Immature natural killer cell (primary cell): ENCODE measurements at places on chromosomes 2 and 18. TPM values are rescaled to one million over a fixed set of nuclear protein-coding genes. Genes with fewer than 3 reads are reported as not detected.

DNA sequence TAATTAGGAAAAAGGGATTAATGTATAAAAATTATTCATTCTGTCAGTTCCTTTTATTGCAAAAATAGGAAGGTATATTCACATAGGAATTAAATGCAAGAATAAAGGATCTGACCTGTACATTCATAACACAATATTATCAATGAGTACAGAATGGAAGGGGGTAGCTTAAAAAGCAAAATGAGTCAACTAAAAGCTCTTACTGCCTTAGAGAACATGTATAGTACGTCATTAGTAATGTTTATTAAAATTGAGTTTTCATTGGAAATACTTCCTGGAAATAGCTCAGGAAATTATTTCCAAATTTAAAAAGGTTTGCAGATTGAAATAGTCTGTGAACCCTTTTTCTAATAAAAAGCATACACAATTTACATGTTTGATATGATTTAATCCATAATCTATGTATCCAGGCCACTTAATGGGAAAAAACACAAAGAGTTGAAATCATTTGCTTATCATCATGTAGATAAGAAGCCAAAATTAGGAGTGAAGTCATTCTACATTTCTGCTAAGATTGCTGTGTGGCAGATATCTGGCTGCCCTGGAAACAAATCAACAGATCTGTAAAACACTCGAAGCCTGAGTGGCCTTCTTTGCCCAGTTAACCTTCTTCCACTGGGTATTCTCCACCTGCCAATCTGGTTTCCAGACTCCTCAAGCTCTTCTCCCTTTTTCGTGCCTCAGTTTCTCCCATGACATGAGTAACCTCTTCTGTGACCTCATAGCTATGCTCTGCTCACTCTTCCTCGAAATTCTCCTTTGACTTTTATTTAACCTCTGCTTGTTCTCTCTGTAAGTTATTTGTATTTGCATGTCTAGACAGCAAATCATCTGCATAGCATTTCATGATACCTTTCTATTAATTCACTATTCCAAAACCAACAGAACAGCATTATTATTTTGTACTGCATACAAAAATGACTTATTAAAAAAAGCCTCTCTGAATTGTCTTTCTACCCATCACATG, 181.2 kb upstream of the REV1 start:
- H3K27me3 ChIP-seq: no peaks in the 10 kb centered on the region
- peaks cover under 1% of the 10 kb centered on the region for H3K36me3 ChIP-seq
- no peak overlapping the region for H3K27ac ChIP-seq
- H3K4me3 ChIP-seq: no peak overlapping the region
- H3K4me1 ChIP-seq: no peaks in the 10 kb centered on the region

GRCh38 chr2:74374509-74375205, 5.5 kb downstream of the DCTN1 start:
- no peak for DNase-seq
- no peak overlapping the region for H3K4me3 ChIP-seq

DNA sequence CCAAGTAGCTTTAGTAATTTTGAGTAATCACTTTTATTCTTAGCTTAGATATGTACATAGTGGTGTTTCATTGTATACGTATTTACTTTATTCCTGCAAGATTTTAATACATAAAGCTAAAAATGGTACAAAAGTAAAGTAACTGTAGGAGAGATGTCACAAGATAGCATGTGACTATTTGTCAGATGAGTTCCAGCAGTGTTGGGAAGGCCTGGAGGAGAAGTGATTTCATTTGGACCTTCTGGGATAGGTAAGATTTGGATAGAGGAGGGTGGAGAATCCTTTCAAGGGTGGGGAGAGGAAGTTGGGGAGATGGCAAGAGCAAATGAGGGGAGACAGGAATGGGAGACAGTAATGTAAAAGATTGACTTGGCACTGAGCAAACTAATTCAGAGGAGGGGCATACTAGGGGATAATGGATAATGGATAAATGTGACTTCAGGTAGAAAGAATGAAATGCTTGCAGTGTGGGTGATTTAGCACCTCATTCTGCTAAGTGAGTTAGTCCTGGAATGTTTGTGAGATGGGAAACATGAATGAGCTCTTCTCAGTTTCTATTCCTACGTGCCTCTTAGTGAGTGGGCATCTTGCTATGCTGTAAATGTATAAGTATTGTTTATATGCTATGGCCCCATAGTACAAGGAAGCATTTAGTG, 10.5 kb downstream of the WDR43 start:
- no peak for DNase-seq
- H3K27me3 ChIP-seq: no peaks in the 10 kb centered on the region
- no peak overlapping the region for H3K27ac ChIP-seq
- no peak overlapping the region for H3K4me3 ChIP-seq
- H3K36me3 ChIP-seq: peaks cover 16% of the 10 kb centered on the region

DNA sequence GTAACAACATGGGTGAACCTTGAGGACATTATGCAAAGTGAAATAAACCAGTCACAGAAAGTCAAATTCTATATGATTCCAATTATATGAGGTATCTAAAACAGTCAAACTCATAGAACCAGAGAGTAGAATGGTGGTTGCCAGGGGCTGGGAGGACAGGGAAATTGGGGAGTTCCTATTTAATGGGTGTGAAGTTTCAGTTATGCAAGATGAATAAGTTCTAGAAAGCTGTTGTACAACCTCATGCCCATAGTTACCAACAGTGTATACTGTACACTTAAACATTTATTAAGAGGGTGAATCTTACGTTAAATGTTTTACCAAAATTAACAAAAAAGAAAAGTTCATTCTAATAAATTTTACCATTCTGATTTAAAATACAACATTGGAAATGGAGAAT, 92.7 kb upstream of the WDSUB1 start:
- H3K4me3 ChIP-seq: no peak overlapping the region
- no peaks in the 10 kb centered on the region for H3K27me3 ChIP-seq
- H3K27ac ChIP-seq: no peak overlapping the region
- no peak for DNase-seq

Gene NEU4
- polyA plus RNA-seq: not detected
